RWPE2 (cell line): ENCODE measurements at places on chromosomes 3 and 15.

DNA sequence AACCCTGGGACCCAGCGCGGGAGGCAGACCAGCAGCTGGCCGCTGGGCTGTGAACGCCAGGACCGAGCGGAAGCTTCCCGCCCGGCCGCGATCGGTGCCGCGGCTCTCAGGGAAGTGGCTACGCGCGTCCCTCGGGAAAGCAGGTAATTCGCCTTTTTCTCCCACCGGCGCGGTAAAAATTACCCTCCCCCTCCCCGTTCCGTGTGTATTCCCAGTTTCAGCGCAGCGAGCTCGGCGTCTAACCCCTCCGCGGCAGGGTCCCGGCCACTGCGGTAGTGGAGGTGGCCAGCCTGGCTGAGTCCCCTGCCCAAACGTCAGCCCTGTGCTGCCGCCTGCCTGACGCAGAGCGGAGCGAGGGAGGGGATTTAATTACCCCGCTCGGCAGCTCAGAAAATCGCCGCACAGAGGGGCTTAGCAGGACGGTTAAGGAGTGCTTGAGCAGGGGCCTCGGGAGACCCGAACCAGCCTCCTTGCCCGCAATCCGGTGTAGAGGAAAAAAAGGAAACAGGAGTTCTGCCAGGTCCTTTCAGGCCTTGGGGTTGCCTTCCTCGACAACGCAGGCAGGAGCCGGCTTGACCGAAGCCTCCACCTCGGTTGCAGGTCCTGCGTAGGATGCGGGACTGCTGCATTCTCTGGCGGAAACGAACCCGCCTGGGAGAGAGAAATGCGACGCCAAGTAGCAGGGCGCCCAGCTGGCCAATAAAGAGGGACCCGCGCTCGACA is 2.9 kb downstream of the GATA2 start:
- DNase-seq: peak; percentile 55

GRCh38 chr15:28895146-28895545 is 9.4 kb downstream of the APBA2 start:
- no peak for DNase-seq

GRCh38 chr3:28139288-28139687 is 102.1 kb upstream of the CMC1 start:
- DNase-seq: no peak

DNA sequence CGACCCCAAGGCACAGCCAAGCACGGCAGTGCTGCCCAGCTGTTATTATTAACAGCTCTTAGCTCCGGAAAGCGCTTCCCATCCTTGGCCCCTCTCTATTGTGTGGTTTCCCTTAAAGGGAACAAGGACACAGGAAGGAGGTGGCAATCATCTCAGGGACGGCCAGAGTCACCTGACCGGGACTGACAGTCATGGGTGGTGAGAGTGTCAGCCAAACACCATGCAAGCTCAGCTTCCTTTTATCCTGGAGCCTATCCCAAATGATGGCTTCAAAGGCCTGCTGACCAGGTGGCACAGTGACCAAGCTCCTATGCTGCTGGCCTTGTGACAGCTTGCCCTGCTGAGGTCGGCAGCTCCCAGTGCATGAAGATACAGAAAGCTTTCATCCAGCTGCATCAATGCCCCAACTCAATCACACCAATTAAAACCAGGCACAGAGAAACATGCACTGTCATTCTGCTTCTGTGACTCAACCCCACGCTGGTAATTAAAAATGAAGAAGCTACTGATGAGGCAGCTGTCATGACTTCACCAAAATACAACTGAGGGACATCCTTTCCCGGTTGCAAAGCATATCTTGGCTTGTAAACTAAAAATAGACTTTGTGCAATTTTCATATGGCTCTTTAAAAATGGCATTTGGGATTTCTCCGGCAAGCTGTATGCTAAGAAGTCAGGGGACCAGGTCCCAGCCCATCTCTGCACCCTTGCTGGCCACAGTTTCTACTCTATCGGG is 34.0 kb downstream of the PCSK6 start:
- no peak for DNase-seq

- no peak for DNase-seq
These were observed 13.9 kb upstream of the MGLL start for GRCh38 chr3:127835993-127836882.

GRCh38 chr3:71521940-71522876 is 61.3 kb downstream of the FOXP1 start:
- DNase-seq: no peak

DNA sequence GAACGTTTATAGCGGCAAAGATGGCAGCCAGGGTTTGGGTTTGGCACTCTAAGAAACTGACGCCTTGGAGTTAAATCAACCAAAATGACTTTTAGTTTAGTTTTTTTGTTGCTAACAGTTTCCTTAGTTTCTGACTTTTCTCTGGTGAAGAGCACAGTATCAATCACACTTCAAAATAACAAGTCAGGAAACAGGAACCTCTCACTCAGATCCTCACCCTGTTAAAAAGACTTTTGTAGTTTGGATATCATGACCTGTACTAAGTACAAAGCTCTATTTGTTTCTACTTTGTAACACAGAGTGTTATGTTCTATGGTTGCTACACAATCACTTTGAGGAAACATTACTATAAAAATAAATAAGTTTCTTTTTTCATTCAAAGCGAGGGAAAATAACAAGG is 51.1 kb downstream of the ATP10A start:
- DNase-seq: no peak

GRCh38 chr15:101479851-101480612 is 9.5 kb downstream of the PCSK6 start:
- peak; percentile 55 for DNase-seq

- DNase-seq: no peak
These were observed 60.4 kb upstream of the KCNAB1 start for GRCh38 chr3:156059950-156060501.

GRCh38 chr3:74531491-74531890 is 83.0 kb downstream of the CNTN3 start:
- no peak for DNase-seq

DNA sequence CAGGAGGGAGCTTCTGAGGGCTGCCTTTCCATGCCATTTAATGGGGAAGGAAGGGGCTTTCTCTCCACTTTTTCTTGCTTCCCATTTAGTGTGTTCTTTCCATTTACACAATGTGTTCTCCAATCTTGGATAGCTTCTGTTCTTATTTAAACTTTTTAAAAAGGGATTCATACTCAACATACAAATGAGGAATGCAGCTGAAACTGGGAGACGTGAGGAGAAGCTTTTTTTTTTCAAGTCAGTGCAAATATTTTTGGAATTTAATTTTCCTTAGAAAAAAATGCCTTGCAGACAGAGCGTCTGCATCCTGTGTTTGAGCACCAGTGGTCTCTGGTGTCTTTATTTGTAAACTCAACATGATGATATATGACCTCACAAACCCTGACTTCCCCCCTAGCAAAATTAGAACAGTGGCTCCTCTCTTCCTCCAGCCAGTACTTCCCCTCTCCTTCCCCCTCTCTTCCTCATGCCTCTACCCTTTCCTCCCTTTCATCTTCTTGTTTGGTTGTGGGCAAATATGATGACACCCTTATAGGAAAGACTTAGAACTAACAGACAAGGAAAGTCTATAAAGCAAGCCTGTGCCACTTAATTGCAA is 48.1 kb upstream of the PCSK6 start:
- no peak for DNase-seq

GRCh38 chr15:96771035-96771434 is 440.5 kb downstream of the NR2F2 start:
- no peak for DNase-seq

- no peak for DNase-seq
These were observed 41.5 kb downstream of the STRIT1 start for GRCh38 chr3:155252021-155252420.
